Non-pigmented ciliary epithelial cell (primary cell): ENCODE measurements at places on chromosomes 12 and 14.

GRCh38 chr14:103317251-103317650 lies 16.8 kb upstream of the EIF5 start:
- no peak for DNase-seq

- no peak for DNase-seq
These were observed 170.6 kb downstream of the CRADD start for GRCh38 chr12:93847517-93848474.

DNA sequence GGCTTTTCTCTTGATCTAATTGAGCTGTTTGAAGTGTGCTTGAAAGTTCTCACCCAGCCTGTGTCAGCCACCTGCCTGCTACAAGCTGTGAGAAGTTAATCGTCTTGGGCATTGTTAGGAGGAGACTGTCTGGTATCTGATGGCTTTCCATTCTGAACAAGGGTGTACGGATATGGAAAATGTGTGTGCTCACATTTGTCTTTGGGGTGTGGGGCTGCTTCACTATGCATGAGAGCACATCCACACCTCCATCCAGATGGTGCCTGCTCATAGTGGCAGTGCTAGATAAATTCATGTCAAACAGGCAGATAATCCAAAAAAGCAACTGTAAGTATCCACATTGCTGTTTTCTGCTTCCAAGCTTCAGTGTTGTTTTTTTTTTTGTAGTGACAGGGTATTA lies 462.2 kb downstream of the DIO2 start:
- no peak for DNase-seq

DNA sequence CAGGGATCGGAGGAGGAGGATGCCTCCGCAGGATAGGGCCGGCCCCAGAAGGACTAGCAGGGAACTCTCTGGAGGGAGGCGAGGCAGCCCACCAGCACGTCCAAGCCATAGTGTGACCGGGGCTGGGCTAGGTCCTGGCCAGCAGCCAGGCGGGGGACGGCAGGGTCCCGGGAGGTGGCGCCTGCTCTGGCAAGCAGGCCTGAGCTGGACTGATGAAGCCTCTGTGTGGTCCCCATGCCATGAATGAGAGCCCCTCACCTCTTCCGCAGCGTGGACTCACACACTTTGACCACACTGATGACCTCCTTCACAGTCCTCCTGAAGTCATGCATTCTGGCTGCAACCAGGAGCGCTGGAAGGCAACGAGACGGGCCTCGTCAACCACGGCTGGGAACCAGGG lies 19.8 kb upstream of the BTBD6 start:
- no peak for DNase-seq

DNA sequence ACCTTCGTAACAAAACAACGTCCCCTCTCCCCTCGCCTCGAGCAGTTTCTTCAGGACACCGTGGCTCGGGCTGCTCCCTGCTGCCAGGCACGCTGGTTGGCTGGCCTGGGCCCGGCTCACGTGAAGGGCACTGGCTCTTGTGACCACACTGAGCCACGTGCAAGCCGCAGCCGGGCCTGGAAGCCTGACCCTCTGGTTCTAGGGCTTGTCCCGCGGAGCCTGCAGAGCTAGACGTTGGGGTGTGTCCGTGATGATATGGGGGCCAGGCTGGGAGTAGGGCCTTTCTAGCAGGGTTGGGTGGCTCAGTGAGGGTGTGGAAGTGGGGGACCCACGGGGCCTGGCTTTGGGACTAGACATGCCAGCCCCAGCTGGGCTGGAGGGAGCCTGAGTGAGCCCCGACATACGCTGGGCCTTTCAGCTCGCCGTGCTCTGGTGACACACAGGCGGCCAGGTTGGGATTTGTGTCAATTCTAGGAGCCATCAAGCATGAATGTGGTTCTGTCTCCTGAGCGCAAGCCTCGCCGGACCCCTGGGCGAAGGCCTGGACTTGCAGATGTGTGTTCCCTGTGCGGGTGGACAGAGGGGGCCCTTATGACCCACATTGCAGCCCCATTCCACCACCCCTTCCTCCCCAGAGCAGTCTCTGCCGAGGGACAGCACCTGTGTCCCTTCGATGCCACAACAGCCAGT lies 13.6 kb upstream of the AMN start:
- DNase-seq = no peak
